ENCODE measurements at places on chromosomes 5 and 9.
A peak's percentile ranks its signal among the peaks of the same experiment; 100 is the strongest.

- DNase-seq, result no peak
Observed at GRCh38 chr9:88987661-88988060, 3.6 kb upstream of the S1PR3 start.

DNA sequence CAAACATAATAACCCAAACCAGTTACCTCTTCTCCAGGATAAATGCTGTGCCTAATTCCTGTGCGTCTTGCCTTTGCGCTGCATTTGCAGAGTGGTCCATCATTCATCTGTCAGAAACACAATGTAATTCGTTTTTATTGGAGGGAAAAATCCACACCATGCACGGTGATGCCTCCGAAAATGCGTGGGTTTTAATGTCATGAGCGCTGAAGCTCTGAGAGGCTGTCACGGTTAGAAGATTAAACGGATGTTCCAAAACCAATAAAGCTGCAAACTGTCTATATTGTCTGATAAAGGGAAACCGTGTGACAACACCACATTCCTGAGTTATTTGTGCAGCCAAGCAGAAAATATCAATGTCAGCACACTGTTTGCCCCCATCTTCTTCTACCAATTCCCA lies 27.4 kb downstream of the DROSHA start:
- no peak for DNase-seq

GRCh38 chr9:130946766-130947617 lies 7.9 kb upstream of the FIBCD1 start:
- no peak for DNase-seq

DNA sequence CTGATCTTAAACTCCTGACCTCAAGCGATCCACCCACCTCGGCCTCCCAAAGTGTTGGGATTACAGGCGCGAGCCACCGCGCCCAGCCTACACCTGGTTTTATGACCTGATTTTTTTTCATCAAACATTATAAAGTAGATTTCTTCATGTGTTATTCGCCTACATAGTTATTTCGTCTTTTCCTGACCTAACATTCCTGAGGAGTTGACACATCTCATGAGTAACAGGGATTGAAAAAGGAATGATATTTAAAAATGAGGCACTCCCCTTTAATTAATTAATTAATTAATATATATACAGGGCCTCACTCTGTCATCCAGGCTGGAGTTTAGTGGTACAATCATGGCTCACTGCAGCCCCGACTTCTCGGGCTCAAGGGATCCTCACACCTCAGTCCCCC lies 20.2 kb upstream of the MTMR12 start:
- peak; percentile 9 for DNase-seq

DNA sequence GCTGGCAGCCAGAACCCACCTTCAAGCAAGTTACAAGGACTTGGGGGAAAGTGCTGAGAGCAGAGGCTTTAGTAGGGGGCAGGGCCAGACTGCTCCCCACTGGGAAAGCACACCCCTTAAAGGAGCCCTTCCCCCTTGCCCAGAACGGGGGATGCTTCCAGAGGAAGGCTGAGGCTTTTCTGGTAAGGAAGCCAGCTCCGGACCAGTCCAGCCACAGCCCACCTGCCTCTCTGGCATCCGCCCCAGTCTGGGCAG lies 4.2 kb upstream of the DPM2 start:
- DNase-seq, result no peak

DNA sequence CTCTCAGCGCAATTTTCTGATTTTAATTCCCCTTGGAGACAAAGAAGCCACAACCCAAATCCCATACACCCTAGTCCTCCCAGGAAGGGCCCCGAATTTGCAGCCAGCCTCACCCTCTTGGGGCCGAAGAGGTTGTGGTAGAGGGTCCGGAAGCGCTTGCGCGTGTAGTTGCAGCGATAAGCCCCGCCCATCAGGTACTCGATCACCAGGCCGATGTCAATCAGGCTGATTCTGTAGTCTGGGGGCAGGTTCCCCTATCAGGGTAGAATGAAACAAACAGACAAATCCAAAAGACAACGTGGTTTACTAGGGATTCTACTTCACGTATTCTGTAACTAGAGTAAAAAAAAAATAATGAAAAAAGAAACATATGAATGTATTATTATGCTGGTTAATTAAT lies 210.6 kb upstream of the KLF9 start:
- DNase-seq, result no peak

- no peak for DNase-seq
Observed at GRCh38 chr5:17114233-17114632, 103.2 kb upstream of the BASP1 start.
